GM13977 (cell line): ENCODE measurements at places on chromosomes 5 and 9.

DNA sequence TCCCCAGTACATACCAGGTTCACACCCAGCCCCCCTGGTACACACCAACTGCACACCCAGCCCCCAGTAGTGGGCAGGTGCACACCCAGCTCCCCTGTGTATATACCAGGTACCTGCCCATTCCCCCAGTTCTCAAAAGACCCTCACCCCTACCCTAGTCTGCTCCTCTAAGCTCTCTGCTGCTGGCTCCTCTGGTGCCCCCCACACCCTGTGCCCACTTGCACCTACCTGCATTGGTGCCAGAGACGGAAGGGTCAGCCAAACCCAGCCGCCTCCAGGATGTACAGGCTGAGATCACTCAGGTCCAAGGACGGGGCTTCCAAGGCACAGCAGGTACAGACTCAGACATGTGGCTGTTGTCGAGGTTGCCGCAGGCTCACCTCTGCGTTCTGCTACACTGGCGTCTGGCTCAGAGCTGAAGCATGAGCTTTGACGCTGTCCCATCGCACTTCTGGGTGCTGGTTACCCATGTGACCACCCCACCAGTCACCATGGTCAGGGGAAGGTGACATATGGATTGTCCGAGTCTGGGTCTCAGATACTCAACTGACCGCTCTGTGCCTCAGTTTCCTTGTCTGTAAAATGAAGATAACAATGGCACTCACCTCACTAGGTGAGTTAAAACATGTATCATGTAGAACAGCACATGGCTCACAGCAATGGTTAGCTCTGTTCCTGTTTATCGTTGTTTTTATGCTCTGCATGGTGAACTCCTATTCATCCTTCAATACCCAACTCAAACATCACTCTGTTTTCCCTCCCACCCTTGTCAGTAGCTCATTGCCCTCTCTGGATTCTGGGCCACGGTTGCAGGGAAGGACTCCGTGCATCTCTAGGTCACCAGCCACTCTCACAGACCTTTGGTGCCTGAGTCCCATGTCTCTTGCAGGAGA, 45.3 kb upstream of the SUSD3 start:
- no peak for DNase-seq

DNA sequence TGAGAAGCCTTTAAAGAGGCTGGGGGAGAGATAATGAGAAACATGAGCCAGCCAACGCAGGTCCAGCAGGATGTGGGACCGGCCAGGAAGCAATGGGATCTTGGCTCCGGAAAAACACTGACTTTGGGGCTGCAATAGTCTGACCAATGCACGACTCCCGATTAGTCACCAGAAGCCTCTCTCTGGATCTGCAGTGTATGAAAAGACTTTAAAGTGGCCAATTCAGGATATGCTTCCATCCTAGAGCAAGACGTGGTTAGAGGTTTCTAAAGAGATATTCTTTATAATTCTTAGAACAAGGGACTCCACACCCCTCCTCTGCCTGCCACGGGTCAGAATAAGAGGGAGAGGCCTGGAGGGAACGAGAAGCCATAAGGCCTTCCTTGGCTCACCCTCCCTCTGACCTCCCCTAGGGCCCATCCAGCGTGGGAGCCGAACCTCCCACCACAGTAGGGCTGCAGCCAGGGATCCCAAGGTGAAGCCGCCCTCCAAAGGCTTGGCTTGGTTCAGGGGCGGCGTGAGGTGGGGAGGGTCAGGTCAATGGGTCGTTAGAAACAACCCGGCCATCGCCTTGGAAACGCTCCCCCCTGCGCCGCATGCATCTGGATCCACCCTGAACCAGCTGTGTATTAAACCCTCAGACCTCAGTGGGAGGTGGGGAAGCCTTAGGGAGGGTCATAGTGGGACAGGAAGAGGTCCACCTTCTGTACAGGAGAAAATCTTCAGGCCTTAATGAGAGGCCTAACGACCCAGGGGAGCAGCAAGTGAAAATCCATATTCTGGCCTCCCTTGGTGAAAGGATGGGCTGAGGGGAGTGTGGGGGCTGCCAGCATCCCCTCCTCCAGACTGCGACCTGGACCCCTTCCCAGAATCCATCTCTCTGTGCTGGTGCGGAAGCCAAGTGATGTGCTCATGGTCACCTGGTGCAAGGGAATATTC, 11.1 kb downstream of the FGF1 start:
- DNase-seq: no peak

- DNase-seq: no peak
These were observed 48.1 kb downstream of the TEK start for GRCh38 chr9:27157097-27157496.

- no peak for DNase-seq
These were observed 30.7 kb downstream of the DNM1 start for GRCh38 chr9:128233817-128234406.

DNA sequence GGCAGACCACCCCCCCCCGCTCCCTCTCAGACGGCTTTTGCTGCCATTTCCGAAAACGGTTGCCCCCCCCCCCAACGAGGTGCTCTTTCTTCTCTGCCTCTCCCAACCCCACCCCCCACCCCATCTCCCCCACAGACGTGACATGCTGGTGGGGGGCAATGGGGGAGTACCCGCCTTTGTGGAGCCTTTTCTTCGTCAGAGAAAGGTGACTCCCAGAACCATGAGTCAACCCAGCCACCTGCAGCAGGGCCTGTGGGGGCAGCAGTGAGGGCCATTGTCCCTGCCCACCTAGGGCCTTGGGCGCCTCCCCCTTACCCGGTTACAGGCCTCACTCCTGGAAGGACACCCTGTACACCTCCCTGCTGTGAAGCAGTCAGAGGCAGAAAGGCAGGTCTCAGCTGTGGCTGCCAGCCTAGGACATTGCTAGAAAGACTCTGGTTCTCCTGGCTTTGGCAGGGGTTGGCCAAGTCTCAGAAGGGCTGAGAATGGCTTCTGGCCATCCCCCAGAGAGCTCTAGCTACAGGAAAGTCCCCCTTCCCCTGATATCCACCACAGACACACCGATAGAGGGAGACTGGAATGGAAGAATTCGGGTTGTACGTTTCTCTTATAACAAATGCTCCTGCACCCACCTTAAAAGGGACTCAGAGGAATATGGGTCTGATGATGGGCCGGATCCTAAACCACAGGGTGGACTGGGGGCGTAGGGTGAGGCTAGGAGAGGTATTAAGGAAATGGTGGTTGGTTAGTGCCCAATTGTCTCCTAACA, 2.2 kb downstream of the DNAJB5 start:
- peak; percentile 66 for DNase-seq

GRCh38 chr5:109529520-109529919, 119.7 kb upstream of the PJA2 start:
- DNase-seq: no peak

DNA sequence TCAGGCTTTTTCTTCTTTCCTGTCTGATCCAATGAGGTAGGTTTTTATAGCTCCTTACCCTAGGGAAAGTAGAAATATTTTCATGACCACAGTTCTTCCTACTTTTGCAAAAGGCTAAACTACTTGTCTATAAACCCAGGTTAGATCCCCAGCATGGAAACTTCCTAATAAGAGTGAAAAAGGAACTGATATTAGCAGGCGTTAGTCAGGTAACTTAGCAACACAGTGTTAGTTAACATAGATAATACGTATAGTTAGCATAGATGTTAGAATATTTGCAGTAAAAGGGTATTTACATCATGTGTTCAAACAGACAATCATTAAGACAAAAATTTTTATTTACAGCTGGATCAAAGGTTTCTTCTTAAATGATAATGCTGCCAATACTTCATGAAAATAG, 162.9 kb upstream of the DAB2 start:
- DNase-seq: no peak

DNA sequence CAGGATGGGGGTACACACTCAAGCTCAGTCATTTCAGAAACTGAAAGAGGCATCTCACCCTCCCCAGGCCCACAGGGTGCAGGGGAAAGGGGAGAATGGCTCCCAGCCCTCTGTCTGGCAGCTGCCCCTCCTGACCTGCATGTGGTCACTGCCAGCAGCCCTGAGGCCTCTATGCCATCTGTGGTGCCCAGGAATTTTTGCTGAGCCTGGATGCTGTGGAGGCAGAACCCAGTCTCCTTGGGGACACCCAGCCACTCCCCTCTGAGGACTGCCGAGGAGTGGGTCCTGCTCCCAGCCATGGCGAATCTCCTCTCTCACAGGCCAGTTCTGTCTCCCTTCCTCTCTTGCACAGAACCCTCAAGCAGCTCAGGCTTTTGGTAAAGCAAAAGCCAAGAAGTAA, 104.0 kb upstream of the ALDH1B1 start:
- no peak for DNase-seq

DNA sequence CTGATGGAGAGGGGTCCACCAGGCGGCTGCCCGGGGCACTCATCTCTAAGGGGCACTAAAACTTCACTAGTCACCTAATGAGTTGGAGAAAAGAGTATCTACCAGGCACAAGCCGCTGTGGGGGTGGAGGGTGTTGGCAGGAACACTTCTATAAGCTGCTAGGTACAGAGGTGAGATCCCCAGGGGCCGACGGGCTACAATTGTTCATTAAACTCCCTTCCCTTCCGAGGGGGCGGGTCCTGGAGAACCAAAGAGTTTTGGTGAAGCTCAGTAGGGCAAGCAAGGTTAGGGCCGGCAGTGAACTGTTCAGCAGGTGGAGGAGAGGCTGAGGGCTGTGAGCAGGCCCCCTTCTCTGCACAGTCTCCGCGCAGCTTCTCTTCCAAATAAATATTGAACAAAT, 78.7 kb upstream of the ARAP3 start:
- no peak for DNase-seq

- DNase-seq: no peak
These were observed 9.4 kb downstream of the PAM start for GRCh38 chr5:102764381-102765004.

GRCh38 chr5:135032999-135033861, 798 bp downstream of the PITX1 start:
- DNase-seq: no peak

GRCh38 chr5:111929261-111929660, 172.3 kb upstream of the NREP start:
- DNase-seq: no peak

- DNase-seq: no peak
These were observed 462.7 kb downstream of the EBF1 start for GRCh38 chr5:158637039-158637438.

- DNase-seq: no peak
These were observed 16.2 kb downstream of the NSUN2 start for GRCh38 chr5:6616632-6617031.

- DNase-seq: no peak
These were observed 95.1 kb downstream of the HRH2 start for GRCh38 chr5:175752826-175753535.

GRCh38 chr5:74286734-74287695, 353.5 kb downstream of the ENC1 start:
- no peak for DNase-seq

- DNase-seq: no peak
These were observed 122.6 kb upstream of the KLF4 start for GRCh38 chr9:107612136-107612535.

- no peak for DNase-seq
These were observed 518.7 kb downstream of the LRRC70 start for GRCh38 chr5:63097286-63097685.

- DNase-seq: no peak
These were observed 41.6 kb downstream of the KIAA1191 start for GRCh38 chr5:176319827-176320554.

GRCh38 chr5:73119451-73120157, 771 bp upstream of the TMEM171 start:
- no peak for DNase-seq

DNA sequence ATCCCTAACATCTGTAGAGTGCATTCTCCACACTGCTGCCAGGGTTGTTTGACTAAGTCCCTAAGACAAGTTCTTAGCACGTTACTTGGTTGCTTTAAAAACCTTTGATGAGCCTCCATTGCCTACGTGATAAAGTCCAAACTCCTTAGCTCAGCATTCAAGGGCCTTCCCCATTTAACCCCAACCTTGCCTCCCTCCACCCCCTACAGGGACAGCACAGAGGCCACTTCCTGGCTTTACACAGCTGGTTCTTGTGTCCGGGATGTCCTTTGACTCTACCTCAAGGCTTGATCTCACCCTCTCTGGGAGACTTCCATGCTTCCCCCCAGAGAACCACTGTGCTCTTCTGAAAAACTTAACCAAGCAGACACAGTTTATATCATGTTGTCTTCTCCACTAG, 29.4 kb downstream of the FAM240B start:
- peak; percentile 29 for DNase-seq

GRCh38 chr9:23219471-23219870, 606.6 kb downstream of the ELAVL2 start:
- DNase-seq: no peak

DNA sequence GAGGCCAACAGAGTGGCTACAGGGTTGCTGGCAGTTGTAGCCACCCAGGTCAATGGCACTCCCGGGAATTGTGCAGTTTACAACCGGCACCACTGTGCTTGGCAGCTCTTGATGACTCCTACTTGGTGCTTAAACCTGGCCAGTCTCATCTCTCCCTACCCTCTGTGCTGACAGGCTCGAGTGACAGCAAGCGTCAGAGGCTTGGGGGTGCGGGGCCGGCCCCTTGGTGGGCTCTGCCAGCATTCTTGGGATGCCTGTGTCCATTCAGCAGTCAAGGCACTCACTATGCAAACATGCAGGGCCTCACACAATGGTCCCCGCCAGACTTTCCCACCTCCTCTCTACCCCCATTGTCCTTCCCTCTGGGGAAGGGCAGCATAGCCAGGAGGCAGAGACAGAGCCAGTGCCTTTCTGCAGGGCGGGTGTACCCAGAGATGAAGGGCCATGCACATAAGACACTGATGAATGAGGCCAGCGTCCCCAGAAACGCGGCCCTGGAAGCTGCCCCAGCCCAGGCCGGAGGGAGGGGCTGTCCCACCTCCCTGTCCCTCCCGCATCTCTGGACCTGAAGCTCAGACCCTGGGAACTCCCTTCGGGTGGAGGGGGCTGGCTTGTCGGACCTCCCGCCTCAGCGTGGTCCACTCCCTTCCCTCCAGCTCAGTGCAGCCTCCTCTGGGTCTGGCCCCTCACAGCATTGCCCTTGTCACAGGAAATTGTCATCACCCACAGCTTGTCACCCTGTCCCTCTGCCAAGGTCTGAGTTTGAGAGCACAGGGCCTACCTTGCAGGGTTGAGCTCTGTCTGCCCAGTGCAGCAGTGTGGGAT, 26.4 kb upstream of the NOTCH1 start:
- DNase-seq: no peak

DNA sequence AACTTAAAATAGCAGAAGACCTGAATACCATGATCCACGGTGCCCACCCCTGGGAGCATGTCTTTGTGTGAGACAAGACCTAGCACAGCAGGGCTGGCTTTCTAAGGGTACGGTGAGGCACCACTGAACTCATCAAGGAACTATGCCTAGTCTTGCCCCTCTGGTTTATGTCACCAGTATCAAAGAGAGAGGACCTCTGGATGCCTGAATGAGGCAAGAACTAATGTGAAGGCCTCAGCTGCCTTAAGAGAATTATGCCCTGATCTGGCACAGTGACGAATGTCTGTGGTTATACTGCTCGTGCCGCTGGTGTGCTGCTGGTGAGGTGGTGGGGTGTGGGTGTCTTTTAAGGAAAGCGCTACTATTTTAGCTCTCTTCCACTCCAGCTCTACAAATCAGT, 23.0 kb downstream of the NREP start:
- DNase-seq: no peak

DNA sequence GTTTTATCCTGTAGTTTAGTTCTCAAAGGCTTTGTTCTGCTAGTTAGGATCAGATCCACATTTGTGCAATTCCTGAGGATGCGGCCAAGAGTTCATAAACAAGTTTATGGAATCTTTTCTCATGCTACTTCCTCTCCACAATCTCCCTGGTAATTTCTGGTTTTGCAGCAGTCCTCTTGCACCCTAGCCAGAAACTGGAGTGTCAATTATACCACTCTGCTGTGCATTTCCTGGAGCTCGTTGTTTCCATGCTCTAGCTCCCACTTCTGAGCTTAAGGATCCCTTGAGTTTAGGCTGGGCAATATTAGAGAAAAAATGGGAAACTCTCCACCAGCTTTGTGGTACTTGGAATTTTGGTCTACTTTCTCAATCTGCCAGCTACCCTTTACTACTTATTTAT, 474.7 kb downstream of the DIRAS2 start:
- no peak for DNase-seq
